ENCODE measurements at places on chromosomes 5 and 9.

DNA sequence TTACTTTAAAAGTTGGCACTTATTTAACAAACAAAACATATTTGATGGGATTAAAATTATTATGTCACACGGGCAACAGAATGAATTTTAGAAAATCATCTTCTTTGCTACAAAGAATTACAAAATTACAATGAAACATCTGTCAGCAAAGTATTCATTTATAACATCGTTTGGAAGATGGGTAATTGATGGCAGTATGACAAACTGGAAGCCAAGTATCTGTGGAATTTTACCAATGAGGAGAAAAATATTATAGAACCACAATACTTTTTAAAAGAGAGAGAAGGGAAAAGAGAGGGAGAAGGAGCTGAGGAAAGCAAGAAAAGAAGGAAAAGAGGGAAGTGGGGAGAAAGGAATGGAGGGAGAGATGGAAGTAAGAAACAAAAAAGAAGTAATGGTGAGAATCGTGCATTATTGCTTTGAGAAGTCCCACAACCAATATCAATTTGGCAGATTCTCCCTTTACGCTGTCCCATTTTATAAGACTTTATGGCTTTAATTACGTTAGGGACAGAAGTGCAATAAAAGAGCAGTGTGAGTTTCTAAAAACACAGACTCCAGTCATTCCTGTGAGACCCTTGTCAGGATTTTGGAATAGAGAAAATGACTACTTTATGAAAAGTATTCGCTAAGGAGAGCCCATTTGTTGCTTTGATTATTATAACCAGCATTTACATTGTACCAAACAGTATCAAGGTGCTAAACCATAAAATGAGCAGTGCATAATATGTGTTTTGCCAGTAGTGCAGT lies 76.7 kb downstream of the LURAP1L start:
- no peak for DNase-seq

GRCh38 chr5:72224946-72225463 lies 95.0 kb downstream of the MRPS27 start:
- DNase-seq: no peak

GRCh38 chr9:38384990-38385848 lies 7.3 kb upstream of the ALDH1B1 start:
- DNase-seq: no peak

DNA sequence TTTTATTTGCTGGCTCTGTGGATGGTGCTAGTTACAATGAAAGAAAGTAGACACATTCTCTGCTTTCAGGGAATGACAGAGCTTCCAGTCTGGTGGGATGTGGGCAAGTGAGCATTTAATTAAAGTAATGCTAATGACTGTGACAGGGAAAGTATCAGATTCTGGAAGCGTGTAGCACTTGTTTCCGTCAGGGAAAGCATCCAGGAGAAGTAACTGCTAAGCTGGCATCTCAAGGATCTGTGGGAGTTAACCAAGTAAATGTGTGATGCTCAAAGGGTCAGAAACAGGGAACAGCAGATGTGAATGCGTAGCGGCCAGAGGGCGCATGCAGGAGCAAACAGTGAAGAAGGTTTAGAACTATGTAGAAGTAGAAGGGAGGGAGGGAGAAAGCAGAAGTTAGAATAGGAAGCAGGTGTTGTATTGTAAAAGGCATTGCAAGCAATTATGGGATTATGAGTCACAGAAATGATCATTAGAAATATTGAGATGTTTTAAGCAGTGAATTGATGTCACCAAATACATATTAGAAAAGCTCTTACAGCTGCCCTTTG lies 12.2 kb downstream of the KLHL9 start:
- peak; percentile 13 for DNase-seq

DNA sequence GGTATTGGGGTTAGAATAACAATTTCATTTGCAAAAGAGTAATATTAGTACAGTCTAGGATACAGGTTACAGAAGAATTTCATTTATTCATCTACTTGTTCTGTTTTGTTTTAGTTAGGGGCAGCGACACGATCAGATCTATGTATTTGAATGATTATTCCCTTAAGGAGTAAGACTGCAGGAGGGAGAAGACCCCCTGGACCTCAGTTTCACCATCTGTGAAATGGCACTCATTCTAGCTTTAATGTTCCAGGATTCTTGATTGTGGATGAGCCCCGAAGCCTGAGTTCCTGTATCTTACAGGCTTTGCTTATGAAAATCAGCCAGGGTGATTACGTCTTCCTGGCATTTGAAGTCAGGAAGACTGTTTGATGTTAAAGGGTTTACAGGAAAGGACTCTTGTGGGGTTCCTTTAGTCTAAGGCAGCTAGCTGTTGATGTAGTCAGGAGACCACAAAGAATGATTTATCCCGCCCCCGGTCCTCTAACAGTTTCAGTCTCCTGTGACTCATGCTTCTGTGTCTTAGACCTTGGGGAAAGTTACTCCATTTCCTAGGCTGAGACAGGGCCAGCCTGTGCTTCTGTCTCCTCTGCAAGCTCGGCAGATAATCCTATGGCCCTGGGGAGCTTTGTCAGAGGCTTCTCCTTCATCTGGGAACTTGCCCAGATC lies 11.5 kb downstream of the SMIM3 start:
- DNase-seq: peak; percentile 94

GRCh38 chr5:88470745-88471144 lies 202.1 kb upstream of the TMEM161B start:
- DNase-seq: no peak

All from suppressor macrophage (primary cell).